CD4-positive, alpha-beta memory T cell (primary cell): ENCODE measurements at places on chromosomes 2 and 18.

- peak; percentile 72 for DNase-seq
Measured at GRCh38 chr2:96913398-96914202, 43.7 kb upstream of the SEMA4C start.

GRCh38 chr18:24373328-24373727 lies 24.3 kb downstream of the OSBPL1A start:
- DNase-seq: no peak

- DNase-seq: no peak
Measured at GRCh38 chr2:45905632-45905958, 254.1 kb downstream of the PRKCE start.

GRCh38 chr2:7407001-7407400 lies 489.8 kb downstream of the RNF144A start:
- DNase-seq: no peak

DNA sequence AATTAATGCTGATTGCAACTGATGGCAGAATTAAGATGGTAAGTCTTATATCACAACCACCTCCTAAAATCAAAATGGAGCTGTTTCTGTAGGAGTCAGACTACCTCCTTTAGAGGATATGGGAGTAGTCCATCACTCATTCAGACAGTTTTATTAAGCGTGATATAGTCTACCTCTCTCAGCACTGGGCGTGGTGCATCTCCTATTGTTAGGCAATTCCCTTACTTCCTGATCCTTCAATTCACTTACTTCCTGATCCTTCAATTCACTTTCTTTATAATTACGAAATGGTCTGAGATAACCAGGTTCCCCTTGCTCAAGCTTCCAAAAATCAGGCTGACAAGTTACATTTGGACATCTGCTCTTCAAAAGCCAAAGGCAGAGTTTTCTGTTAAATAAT lies 31.9 kb downstream of the ATP8B1 start:
- no peak for DNase-seq

- DNase-seq: no peak
Measured at GRCh38 chr2:71240794-71241193, 13.9 kb upstream of the PAIP2B start.

- DNase-seq: no peak
Measured at GRCh38 chr18:49174478-49174877, 223.7 kb upstream of the SMAD7 start.
